Stimulated activated CD8-positive, alpha-beta memory T cell treated with anti-CD3 and anti-CD28 coated beads, Interleukin-2, amount 100 ng/mL, for 1 hour (primary cell): ENCODE measurements at places on chromosomes 3 and 15.

DNA sequence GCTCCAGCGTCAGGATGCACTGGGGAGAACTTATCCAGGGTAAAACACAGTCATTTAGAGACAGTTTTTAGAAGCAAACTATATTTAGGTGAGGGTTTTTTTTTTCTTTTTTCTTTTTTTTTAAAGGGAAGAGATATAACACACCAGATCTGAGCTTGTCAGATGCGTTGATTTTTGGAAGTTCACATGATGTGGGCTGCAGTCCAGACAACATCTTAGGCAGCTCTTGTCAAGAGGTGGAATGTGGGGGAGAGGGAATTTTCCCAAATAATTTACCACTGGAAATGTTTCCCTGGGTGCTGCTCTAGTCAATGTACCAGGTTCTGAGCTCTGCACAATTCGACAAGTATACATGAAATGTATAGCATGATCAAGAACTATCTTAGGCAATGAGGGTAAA, 93.3 kb downstream of the OXNAD1 start:
- no peak for DNase-seq

GRCh38 chr3:136949708-136950107, 8.1 kb upstream of the IL20RB start:
- no peak for DNase-seq

DNA sequence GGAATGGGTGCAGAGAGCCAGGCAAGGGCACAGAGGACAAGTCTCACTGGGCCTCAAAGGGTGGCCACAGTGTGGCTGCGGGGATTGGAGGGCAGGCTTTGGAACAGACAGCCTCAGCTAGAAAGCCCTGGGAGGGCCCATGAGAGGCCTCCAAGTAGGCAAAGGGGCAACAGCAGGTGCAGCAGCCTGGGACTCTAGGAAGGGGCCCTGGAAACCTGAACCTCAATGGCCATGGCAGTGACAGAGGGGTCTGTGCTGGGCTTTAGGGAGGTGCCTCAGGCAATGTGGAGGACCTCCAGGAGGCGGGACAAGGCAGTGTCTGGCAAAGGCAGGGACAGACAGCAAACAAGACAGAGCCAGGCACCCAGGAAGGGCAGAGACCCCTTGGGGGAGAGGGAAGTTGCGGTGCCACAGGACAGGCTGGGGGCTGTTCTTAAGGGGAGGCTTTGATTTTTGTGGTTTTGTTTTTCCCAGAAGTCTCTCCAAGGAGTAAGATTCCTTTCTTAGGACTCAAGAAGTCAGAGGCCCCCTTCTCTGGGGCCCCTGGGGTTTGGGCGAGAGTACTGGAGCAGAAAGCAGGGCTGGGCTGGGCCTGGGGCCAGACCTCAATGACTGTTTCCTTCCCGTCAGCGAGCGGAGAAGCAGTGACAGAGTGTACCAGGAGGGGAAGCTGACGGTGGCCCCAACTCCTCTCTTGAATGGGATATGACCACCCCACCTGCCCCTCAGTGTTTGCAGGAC, 9.7 kb downstream of the STOML1 start:
- no peak for DNase-seq

DNA sequence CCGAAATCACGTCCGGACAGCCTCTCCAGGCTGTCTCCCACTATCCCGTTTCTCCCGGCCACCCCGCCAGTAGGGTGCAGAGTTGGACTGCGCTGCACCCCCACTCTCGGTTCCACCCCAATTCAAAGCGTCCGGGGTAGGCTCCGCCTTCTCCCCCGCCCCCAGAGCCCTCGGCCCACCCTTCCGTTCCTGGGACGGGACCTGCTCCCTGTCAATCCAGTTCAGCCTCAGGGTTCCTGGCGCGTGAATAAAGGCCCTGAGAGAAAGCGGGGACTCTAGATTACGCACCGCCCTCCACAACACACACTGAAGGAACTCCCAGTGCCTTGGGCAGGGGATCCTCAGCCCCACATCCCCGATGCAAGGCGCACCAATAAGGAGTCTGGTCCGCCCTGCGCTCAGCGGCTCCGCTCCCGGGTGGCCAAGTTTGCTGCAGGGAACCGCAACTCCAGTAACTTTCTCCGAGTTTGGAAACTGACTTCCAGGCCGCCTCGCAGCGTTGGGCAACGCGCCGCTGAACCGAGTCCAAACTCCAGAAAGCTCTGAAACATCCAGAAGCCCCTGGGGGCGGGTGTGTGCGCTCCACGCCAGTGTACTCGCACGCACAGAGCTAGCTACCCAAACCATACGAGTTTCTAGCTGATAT, 1.9 kb downstream of the ADAMTS9 start:
- DNase-seq: no peak

DNA sequence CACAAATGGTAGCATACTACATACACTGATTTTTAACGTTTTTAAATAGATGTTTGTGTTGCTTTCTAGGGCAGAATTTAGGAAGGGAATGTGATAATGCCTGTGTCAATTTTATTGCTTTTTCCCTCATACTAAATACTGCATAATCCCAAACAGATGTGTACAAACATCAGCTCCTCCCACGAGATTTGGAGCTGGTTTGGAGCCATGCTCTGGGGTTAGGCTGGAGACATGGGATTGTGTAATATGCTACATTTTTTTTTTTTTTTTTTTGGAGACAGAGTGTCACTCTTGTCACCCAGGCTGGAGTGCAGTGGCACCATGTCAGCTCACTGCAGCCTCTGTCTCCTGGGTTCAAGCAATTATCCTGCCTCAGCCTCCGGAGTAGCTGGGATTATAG, 80.1 kb downstream of the EBLN2 start:
- DNase-seq: no peak

DNA sequence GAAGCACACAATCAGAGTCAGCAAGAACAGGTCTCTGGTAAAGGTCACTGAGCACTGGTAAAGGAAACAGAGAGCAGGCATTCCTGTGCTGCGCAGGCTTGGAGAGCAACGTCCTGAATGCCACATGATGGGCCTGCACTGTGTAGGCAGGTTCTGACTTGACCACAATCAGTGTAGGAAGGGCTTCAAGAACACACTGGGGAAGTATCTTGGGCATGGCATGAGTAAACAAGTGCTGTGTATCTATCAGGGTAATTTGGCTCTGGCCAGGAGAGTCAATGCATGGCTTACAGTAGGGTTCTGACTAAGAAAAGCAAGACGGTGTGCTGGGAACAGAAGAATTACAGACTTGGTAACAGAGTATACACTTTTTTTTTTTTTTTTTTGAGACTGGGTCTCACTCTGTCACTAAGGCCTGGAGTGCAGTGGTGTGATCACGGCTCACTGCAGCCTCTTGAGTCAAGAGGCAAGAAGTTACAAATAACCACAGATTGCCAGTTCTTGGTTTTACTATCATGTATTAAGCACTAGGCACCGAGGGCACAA, 30.6 kb downstream of the TBC1D2B start:
- no peak for DNase-seq

- DNase-seq: no peak
Observed at GRCh38 chr3:18740631-18741583, 315.8 kb upstream of the SATB1 start.

DNA sequence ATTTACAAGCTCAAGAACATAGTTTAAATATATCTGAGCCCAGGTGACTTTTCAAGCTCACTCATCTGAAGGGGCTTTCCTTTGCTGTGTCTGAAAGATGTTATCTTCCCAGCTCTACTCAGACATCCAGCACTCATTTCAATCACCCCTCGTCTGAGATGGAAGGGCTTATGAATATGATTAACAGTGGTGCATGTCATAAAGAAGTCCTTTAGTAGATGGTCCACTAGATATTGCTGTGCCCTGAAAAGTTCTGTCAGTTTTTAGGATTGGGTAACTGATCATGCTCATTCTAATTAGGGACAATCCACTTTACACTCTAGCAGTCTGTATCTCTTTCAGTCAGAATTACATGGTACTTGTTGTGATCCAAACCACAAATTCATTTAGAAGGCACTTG, 28.3 kb downstream of the RETNLB start:
- DNase-seq: no peak

DNA sequence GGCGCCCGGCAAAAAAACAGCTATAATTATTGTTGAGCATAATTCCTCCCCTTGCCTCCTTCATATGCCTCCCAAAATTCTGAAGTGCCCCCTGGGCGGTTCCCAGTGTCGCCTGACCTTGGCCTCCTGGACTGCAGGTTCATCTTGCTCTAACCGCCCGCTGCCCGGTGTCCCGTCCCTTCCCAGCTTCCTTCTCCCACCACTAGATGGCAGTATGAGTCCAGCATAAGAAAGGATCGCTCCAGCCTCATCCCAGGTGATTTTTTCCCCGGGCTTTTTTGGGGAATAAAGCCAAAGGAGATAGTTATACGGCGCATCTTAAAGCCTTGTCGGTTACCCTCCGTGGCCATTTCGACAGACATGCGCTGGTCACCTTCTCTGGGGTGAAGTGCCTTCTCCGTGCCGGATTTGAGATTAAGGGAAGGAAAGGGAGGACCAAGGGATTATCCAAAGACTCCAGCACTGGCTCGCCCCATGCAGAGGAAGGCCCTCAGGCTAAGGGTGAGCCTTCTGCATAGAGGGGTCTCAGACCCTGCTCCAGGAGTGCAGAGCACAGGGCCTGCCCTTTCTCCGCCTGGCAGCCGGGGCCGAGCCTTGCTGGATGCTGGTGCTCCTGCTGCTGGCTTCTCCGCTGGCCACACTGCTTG, 45.8 kb upstream of the TRA2B start:
- DNase-seq: peak; percentile 26

GRCh38 chr3:25442486-25442885, 14.4 kb downstream of the RARB start:
- DNase-seq: no peak

DNA sequence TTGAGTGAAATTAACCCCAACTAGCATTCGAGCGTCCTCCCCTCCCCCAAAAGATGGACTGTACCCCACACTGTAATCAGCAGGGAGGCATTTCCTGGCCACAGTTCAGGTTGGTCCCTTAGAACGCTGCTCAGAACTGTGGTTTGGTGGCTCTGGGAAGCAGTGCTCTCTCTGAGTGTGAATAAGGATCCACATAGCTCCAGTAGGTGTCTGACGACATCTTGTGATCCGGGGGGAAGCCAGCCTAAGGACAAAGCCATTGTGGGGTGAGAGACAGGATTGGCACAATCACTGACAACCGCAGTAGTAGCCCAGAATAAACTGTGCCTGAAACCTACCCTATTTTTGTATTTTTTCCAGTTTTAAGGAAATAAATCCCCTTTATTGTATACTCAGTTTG, 125.3 kb downstream of the IGF1R start:
- DNase-seq: no peak

DNA sequence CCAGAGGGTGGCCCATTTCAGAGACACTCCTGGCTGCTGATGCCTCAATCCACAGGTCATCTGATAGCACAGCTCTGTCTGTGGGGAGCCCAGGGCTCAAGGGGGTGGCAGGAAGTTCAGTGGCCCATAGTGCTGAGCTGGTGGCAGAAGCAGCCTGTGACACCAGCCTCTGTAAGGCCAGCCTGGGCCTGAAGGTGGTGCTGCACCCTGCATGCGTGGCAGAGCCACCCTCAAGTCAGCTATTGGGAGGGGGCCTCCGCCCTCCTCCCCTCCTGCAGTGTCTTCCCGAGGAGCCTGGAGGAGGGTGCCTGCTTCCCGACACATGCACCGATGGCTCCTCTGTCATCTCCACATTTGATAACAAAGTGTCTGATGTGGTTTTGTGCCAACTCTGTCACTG, 3.0 kb downstream of the PLA1A start:
- DNase-seq: no peak

GRCh38 chr3:123880998-123881561, 3.1 kb downstream of the MYLK start:
- DNase-seq: no peak

DNA sequence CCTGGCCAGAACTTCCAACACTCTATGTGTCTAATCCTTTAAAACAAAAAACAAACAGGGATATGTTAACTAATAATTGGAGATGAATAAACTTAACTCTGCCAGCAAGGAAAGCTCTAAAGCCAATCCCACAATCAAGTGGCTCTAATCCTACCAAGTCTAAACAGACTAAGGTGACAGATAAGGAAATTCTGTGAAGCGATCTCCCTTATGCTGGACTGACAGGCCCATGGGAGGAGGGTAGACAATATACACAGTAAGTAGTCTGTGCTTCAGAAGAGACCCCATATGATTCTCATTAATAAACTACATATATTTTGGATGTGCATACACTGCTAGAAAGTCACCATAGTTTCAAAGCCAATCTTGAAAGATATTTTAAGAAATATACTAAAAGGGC, 10.1 kb downstream of the VPS13C start:
- DNase-seq: no peak

DNA sequence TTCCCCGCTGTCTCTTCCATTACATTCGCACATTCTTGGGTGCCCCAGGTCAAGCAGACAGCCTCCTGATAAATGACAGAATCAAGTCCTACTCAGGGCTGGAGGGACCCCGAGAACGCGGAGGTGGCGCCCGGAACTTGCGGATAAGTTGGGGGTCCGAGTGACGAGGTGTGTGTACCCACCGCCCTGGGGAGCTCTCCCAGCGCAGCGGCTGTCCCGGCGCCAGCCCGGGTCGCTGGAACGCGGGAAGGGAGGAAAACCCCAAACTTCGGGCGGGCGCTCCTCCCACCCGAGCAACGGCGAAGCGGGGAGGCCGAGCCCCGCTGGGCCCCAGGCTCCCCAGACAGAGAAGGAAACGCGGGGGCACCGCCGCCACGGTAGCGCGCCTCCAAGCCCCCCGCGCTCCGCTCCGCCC, 550 bp downstream of the CLN6 start:
- DNase-seq: no peak

GRCh38 chr3:116038968-116039650, 406.2 kb downstream of the LSAMP start:
- no peak for DNase-seq

GRCh38 chr3:22893644-22894325, 309.3 kb upstream of the UBE2E2 start:
- DNase-seq: no peak

DNA sequence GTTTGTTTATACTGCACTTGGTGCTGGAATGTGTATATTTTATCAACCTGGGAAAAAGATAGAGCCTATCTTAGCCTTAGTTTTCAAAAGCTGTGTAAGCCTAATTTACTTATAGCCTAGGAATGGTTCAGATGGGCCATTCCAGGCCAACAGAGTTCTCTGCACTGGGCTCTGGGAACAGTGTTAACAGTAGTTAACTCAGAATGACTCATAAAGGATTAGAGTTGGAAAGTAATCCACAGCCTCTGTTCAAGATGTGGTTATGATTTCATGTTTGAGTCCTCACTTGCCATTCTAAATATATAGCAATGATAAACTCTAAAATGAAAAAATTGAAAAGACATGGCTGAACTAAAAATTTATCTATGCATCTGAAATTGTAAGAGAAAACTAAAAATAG, 22.6 kb upstream of the PEX5L start:
- DNase-seq: no peak

DNA sequence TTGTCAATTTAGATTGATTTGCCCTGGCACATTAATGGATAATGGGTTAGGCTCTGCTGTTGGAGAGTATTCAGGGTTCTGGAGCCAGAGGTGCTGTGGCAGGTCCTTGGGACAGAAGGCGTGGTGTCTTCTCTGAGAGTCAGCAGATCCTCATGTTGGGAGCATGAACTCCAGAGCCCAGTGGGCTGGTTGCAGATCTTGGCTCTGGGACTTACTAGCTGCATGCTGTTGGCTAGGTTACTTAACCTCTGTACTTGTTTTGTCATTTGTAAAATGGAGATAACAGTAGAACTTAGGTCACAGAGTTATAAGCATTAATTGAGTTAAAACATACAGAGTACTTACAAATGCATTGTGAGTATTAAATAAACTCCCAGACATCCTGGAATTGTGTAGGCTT, 77.6 kb downstream of the CCK start:
- no peak for DNase-seq
